ENCODE measurements at places on chromosomes 4 and X.

DNA sequence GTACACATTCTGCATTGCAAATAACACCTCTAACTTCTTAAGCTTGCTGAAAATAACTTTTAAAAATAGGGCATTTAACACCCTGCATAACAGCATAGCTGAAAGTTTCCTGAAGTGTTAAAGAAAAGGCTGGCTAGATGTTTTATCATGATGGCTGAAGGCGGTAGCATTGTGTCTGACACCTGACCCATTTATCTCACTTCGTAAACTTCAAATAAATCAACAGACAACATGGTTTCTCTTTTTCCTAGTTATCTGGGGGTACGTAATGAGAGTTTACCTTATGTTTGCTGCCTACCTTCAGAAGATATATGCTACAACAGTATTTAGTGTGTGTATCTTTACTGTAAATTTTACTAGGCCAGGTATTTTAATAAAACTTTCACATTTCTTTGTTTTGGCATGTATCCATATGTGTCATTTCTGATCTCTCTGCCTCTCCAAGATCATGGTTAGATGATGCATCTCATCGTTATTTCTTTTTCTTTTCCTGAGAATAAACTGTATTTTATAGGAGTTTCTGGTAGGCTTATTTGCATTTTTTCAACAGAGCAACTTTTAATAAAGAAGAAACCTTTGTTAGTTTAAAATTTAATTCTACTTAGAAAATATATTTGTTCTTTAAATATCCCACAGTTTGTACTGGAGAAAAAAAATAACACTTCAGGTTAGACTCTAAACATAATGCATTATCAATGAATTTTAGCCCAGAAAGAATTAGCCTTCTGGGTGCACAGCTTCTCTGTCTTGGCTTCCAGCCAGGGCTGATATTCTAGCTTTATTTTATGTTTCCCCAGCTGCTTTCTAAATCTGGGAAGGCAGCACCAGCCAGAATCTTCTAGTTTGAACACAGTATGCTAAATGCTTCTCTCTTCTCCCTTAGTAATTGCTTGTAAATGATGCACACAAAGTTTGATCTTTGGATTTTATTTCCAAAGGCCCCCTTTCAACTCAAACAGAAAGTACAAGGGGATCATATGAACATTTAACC, 2.9 kb downstream of the NDST4 start:
- no peak for DNase-seq

DNA sequence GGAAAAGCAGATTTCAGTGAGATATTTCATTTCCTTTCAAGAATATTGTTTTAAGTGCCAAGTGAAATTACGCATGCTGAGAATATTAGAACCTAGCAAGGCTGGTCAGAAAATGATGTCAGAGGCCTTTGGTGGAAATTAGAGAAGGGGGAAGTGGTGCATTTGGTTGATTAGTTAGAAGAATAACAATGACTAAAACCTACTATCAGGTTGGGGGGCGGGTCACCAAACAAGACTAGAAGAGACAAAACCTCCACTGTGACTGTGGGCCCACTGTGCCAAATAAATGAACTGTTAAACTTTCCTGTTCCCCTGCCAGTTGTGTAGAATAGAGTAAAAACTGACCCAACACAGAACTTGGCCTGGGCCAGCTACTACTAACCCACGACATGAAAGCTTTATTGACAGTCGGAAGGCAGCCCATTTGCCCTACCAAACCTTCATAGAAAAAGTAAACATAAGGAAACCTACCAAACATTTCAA, 2.9 kb downstream of the RAPGEF2 start:
- DNase-seq = no peak

DNA sequence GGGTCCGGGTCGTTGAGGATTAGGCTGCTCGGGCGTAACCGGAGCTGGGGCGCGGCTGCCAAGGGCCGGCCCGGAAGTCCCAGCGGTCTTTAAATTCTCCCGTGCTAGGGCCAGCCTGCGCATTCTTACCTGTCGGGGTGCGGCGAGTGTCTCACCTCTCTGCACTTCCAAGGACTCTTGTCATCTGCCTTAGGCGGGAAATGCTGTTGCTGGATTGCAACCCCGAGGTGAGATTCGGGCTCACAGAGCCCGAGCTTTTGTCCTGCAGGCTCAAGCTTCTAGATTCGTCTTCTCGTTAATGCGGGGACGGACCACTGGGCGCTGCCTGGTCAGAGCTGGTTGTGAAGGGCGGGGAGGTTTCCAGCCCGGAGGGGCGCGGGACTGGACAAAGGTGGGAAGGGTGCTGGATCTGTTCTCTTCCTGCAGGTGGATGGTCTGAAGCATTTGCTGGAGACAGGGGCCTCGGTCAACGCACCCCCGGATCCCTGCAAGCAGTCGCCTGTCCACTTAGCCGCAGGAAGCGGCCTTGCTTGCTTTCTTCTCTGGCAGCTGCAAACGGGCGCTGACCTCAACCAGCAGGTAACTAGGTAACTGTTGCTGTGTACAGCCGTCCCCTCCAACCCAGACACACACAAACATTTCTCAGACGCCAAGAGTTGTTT, at the start of gene ANKRD37:
Gene ANKRD37, plus strand, starts transcription at position 118 of the 662 bp plus-strand sequence. Its CDS starts 83 bp downstream, at position 201.
- DNase-seq = peak; percentile 59

- DNase-seq = no peak
Measured at GRCh38 chr4:1608196-1608820, 75.8 kb downstream of the FAM53A start.

DNA sequence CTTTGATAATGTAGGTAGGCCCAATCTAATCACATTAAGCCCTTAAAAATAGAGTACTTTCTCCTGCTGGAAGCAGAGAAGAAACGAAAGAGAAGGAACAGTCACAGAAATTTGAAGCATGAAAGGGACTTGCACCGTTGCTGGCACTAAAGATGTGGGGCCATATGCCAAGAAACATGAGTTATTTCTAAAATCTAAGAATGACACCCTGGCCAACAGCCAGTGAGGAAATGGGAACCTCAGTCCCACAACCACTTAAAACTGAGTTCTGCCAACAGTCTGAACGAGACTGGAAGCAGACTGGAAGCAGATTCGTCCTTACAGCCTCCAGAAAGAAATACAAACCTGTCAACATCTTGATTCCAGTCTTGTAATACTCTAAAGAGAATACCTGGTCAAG, 70.1 kb downstream of the CENPC start:
- no peak for DNase-seq

- no peak for DNase-seq
Measured at GRCh38 chr4:81650606-81651242, 179.0 kb upstream of the RASGEF1B start.

DNA sequence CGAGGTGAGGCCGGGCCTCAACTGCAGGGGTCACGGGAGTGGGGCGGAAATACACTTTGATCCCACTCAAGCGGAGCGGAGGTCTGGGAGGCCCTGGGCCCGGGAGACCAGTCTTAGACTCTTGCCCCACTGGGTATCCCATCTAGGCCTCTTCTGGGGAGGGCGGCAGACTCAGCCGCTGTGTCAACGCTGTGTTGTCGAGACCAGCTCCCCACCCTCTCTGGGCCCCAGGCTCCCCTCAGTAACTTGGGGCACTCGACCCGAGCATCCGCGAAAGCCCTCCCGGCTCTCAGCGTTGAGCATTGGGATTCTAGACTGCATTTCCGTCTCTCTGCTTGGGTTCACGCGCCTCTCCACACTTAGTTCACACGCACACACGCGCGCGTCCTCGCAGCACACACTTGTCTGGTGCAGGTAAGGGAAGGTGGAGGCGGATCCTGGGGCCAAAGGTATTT, 1.7 kb downstream of the NKX3-2 start:
- peak; percentile 3 for DNase-seq

All from MM.1S (cell line).